NCI-H2029 treated with DMSO at 0.1 percent for 48 hours (cell line): ENCODE measurements at places on chromosomes 5 and 9.

DNA sequence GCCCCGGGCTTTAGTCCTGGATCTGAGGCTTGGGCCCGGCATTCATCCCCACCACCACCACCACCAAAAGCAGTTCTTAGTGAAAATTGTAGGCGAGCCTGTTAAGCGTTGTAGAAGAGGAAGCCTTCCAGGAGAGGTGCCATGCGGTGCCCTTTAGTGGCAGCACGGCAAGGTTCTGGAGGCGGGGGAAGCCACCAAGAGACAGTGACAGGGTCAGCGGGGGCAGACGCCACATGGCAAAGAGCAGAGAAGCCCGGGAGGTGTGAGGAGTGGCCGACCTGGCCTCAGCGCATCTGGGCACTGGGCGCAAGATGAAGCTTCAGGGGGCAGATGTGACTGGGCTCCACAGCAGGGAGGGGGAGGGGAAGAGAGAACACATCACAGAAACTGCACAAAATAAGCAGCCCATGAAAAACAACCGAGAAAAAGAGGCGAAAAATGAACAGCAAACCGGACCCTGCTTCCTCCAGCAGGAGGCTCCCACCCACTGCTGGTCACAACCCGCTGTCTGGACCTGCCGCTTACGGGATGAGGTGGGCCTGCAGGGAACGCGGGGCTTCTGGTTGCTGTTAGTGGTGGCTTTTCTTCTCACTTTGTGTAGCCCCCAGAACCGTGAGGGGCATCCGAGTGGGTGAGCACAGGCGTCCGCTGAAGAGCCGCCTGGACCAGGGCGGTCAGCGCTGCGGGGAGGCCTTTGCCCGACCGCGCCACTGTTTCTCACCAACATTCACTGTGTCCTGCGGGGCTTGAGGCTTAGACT lies 4.3 kb downstream of the LRRC14B start:
- no peak for DNase-seq

DNA sequence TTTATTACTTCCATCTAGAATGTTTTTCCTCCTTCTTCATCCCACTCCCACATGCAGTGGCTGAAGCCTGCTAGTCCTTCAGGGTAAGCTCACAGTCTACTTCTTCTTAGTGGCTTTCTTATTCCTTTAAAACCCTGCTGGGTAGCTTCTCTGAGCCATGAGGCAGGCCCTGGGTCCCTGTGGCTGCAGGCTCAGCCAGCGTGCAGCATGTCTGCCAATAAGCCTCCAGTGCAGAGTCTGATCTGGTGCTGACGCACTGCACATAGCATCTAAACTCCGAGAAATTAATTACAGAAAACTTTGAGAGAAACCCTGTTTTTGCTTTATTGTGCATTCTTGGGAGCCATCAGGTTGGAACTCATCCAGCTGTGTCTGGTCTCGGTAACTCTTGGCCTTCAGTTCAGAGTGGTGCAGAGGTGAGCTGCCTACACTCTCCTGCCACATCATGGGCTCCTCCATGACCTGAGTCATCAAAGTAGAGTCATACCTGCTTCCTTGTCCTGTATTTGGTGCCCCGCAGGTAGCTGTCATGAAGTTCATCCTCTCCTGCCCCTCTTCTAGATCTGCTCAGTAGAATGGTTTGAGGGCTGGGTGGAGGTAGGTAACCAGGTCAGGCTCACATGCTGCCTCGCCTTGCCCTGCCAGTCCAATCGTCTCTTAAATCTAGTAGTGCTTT lies 339.4 kb downstream of the KDM4C start:
- no peak for DNase-seq

- no peak for DNase-seq
Observed at GRCh38 chr5:143409926-143410325, 6.4 kb upstream of the NR3C1 start.

GRCh38 chr5:172530878-172531703 lies 76.8 kb upstream of the SH3PXD2B start:
- no peak for DNase-seq

GRCh38 chr5:124665035-124665434 lies 81.4 kb downstream of the ZNF608 start:
- no peak for DNase-seq

- peak; percentile 43 for DNase-seq
Observed at GRCh38 chr5:93583768-93584595, 960 bp downstream of the NR2F1 start.

DNA sequence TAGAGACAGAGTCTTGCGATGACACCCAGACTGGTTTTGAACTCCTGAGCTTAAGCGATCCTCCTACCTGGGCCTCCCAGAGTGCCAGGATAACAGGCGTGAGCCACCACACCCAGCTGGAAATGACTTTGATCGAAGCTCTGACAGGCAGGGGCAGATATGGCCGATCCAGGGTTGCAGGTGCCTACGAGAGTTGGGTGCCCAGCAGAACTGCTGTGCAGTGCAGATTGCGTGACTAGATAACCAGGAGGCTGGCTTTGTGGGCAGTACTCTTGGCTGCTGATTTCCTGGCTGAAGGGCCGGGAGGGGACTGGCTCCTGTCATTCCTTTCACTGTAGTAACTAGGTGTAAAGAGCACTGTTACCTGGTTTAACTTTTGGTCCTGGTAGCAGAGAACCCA lies 11.8 kb downstream of the TBC1D13 start:
- DNase-seq: no peak

- DNase-seq: no peak
Observed at GRCh38 chr5:370311-370958, 48.9 kb downstream of the AHRR start.

- no peak for DNase-seq
Observed at GRCh38 chr5:166695326-166695725, 1596.1 kb upstream of the WWC1 start.

DNA sequence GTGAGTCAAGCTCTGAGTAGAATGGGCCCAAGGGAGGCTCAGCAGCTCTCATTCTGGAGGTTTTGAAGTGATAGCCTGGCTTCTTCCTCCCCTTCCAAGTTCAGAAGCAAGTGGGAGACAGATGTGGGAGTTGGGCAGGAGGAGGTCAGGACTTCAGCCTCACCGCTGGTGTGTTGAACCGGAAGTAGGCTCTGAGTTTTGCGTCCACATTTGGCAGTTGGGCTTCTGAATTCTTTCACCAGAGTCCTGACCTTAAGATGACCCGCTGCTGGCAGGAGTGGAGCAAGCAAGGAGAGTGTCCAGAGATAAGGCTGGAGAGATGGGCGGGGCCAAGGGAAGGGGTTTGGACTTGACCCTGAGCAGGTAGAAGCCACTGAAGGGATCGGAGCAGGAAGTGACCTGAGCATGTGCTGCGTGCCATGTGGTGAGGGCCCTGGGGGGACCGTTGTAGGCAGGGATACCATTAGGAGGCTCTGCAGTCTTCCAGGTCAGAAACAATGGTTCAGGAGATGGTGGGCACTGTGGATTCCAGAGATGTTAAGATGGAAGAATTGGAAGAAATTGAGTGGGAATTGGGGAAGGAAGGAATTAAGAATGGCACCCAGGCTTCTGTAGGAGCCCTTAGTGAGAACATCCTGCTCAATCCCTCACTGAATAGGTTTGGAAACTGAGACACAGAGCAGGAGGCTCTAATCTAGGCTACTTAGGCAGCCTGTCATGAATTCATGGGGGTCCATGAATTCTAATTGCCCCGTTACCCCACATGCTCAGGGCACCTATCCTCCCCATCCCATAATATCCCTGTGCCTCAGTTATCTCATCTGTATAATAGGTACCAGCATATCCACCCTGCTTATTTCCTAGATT lies 25.9 kb downstream of the GALNT12 start:
- DNase-seq: no peak

GRCh38 chr5:62371409-62371808 lies 32.3 kb downstream of the DIMT1 start:
- DNase-seq: no peak

- no peak for DNase-seq
Observed at GRCh38 chr9:126852086-126852688, 8.3 kb upstream of the ZBTB34 start.

DNA sequence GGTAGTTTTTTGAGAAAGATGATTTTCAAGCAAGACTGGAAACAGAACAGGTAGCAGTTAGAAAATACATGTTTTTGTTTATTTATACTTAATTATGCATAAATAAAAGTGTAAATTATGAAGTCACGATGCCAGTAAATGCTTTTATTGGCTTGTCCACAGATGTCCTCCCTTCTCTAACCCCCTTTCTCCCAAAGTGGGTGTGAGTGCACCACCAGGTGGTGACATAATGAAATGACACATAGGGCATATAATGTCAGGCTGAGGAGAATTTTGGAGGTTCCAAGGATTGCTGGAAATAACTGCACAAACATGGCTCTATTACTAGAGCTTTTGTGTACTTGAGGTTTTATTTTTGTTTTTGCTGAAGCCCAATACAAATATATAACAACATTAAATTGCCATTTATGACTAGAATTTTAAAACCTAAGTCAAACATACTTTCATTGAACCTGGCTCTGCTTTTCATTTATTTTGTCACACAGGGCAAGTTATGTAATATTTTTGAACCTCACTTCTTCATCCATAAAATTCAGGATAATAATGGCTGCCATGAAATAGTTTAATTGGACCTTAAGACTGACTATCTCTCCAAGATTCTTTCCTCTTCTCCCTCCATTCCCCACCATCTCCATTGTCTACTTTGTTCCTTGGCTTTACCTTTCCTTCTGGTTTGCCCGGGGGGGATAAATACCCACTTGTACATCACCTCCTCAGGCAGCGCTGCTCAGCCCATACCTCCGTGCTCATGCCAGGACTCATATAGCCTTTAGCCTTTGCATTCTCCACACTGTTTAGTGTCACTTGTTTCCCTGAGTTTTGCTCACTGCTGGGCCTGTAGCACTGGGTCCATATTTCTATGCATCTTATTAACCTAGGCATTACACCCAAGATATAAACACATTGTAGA lies 168.8 kb downstream of the PDE4D start:
- peak; percentile 18 for DNase-seq

DNA sequence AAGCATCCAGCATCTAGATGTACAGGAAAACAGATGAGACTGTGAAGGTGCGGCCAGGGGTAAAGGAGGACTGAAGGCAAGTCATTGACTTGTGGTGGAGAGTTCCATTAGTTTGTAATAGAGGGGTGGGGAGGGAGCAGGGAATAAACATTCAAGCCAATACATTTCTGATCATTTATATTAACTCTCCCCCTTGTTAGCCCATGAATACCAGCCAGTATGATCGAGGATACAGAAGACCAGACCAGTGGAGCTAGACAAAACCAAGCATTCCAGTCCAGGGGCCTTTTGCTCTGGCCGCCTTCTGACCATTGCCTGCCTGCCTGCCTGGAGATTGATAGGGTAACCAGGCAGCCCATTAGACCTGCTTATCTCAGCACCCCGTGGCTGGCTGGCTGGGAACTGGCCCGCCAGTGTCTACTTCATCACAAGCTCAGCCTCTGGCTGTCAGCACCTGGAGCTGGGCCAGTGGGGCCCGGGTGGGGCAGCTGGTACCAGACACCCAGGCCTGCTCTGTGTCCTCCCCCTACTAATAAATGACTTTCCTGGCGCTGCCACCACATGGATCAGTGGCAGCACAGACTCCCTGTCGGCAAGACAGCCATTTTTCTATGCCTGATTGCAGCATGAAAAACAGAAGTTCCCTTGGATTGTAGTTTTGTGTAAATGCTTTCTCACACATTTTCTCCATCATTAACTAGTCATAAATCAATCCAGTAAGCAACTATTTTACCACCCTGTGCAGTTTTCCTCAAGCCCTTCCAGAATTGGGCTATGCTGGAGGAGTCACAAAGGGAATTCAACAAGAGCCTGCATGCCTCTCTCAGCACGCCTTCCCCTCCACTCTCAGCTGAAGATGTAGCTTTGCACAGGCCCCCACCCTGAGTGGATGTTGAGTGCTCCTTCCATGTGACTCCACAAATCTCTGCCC lies 181.3 kb downstream of the SNCAIP start:
- no peak for DNase-seq

- no peak for DNase-seq
Observed at GRCh38 chr5:138491284-138491648, 26.0 kb downstream of the EGR1 start.

GRCh38 chr5:30871196-30871595 lies 322.3 kb upstream of the CDH6 start:
- no peak for DNase-seq

DNA sequence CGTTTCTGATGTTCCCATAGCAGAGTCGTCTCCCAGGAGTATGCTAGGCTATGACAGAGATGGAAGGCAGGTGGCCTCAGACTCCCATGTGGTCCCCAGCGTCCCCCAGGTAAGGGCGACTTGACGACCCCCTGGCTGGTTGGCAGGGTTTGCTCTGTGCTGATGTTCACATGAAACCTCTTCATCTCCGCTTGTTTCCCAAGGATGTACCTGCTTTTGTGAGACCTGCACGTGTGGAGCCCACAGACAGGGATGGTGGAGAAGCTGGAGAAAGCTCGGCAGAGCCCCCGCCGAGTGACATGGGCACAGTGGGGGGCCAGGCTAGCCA lies 108.3 kb downstream of the WNK2 start:
- DNase-seq: no peak

DNA sequence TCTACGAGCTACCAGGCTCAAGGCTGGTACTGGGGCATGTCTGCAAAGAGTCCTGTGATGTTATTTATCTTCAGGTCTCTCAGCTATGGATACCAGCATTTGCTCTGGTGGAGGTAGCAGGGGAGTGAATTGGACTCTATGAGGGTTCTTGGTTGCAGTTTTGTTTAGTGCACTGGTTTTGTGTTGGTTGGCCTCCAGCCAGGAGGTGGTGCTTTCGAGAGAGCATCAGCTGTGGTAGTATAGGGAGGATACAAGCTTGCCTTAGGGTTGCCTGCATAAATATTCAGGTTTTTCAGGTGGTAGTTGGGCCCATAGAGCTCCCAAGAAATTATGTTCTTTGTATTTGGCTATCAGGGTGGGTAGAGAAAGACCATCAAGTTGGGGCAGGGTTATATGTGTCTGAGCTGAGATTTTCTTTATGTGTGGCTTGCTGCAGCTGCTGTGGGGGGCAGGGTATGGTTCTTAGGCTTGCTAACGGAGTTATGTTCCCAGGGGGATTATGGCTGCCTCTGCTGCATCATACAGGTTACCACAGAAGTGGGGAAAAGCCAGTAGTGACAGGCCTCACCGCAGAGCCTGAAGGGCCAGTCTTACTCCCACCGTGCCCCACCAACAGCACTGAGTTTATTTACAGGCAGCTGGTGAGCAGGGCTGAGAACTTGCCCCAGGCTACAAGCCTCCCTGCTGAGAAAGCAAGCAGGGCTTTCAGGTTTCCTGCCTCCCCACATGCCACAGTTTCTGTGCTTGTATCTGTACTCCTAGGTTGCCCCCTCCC lies 9.7 kb upstream of the RIOK2 start:
- no peak for DNase-seq
